ENCODE measurements at places on chromosomes 13 and 19.

DNA sequence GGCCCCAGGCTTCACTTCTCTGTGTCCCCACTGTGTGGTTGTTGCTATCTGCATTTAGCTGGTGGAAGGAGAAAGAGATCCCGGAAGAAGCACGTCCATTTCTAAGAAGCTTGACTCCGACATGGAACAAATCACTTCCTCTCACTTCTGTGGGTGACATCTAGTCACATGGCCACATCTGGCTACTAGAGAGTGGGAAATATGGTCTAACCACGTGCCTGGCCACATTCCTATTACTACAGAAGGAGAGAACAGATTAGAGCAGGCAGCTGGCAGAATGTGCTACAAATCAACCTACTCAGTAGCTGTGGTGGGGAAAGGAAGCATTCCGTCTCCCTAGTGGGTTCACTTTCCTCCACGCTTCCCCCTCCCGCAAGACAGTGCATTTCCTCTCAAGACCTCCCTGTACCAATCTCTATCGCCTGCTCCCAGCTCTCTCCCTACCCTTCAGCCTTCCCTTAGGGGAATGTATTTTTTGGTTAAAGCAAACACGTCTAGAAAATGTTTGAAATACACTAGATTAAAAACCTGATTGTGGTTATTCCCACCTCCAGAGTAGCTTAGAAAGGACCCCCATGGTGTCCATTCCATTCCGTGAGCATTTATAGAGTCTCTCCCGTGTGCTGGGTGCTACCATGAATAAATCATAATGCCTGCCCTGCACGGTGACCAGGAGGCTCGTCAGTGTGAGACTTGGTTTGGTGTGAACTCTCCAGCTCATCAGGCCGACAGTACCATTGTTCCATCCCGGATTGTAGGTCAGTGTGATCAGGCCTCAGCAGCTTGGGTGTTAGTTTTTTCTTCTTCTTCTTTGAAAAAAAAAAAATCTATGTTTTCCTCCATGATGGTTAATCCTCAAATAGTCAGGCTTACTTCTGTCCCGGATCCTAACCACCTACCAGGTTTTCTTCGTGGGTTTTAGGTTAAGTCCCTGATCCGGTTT, 8.0 kb upstream of the AMER2 start:
- no peak for DNase-seq

DNA sequence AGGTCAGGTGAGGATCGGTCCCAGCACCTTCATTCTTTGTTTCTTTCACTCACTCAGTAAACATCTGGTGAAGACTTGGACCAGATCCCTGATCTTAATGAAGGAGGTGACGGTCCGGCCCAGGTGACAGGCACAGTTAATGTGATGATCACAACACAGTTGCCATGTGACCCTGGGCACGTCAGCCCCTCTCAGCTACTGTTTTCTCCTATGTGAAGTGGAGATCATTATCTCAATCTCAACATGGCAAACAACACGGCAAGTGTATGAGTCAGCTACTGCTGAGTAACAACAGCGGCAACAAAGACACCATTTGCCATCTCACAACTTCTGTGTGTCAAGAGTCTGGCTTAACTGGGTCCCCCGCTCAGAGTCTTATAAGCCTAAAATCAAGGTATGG, 74.6 kb downstream of the GNG7 start:
- no peak for DNase-seq

DNA sequence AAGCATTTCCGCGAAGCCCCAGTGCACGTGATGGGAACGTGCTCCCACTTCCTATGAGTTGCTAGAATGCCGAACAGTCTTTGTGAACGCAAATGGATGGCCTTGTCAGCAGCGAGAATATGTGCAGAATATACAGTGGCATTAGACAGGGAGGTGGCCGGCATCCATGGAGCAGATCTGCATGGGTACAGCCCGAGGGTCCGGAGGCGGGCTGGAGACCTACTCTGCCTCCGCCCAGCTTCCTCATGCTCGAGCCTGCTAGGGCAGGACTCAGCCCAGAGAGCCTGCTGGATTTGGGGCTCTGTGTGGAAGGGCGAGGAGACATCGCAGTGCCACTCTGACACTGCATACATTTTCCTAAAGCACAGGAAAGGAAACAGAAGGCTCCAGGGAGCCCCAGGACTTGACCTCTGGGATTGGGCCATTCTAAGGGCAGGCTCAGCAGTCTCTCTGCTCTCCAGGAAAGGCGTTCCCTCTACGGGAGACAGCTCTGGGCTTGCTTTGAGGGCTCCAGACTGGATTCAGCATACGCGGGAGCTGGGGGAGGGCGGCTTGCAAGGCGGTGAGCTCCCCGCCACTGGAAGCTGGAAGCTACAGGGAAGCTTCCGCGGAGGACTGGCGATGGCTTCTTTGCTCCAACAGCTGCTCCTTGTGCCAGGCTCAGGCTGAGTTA, 55.9 kb upstream of the UQCRFS1 start:
- no peak for DNase-seq

- no peak for DNase-seq
These were observed 26.0 kb downstream of the ZNF430 start for GRCh38 chr19:21046489-21046888.

- no peak for DNase-seq
These were observed 43.1 kb downstream of the CYP4F22 start for GRCh38 chr19:15551293-15552004.

- DNase-seq, result no peak
These were observed 64.3 kb upstream of the F7 start for GRCh38 chr13:113041293-113041690.
